Neural progenitor cell (in vitro differentiated cells): ENCODE measurements at places on chromosomes 2 and 18.

GRCh38 chr2:100702438-100703109 is 117.4 kb upstream of the NPAS2 start:
- DNase-seq, result no peak

- peak; percentile 73 for DNase-seq
Measured at GRCh38 chr18:39998317-39998716, 1956.7 kb upstream of the PIK3C3 start.

DNA sequence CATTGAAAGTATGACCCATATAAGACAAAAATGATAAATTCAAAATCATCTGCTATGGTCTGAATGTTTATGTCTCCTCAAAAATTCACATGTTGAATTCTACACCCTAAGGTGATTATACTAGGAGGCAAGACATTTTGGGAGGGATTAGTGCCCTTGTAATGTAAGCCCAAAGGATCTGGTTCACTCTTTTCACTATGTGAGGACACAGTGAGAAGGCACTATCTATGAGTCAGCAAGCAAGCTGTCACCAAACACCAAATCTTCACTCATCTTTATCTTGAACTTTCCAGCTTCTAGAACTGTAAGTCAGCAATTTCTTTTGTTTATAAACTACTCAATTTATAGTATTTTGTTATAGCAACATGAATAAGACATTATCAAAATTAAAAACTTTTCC is 284.7 kb upstream of the ZC3H15 start:
- DNase-seq, result peak; percentile 15

GRCh38 chr2:101803128-101803527 is 105.6 kb downstream of the MAP4K4 start:
- DNase-seq, result no peak

GRCh38 chr18:8389391-8390340 is 219.6 kb upstream of the RAB12 start:
- peak; percentile 85 for DNase-seq
